Left ventricle myocardium superior (tissue), 1 donor: ENCODE measurements at places on chromosomes 2 and 18. TPM values are rescaled to one million over a fixed set of nuclear protein-coding genes. Genes with fewer than 3 reads are reported as not detected.

- DNase-seq, result no peak
Observed at GRCh38 chr2:201532686-201533304, 81.3 kb downstream of the STRADB start.

Gene HNRNPLL
- total RNA-seq, result 27.0 TPM

GRCh38 chr2:175036582-175037018 is 31.4 kb upstream of the CHN1 start:
- DNase-seq, result no peak

DNA sequence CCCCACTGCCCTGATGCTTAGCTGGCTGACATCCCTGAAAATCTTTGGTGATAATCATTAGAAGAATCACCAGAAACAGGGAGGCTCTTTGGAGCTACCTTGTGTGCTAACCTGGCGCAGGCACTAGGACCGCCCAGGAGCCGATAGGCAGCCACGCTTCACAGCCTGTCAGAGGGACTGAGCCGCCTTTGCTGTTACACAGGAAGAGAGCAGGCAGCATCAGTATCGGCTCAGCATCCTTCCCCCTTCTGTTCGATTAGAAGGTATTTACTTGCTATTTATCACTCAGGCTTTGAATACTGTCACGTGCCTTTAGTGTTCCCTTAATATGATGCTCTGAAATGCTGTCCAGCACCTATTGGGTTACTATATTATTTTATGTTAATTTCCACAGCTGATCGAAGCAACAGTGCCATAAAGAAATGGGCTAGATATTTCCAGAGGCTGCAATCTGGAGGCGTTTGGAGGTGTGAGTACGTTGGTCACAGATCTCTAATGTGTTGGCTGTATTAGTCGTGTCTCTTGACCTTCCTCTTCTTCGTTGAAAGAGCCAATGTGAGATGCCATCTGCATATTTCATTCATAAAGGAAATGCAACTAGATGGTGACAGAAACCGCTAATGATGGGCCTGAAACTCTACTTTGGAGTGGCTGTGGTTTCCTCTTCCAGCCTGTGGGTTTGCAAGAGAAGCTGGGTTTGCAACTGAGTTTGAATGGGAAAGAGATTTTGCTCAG is 110.4 kb upstream of the RAB27B start:
- no peak for DNase-seq

GRCh38 chr2:45121236-45121927 is 112.1 kb upstream of the SIX2 start:
- DNase-seq, result no peak

Gene TUBB8B
- total RNA-seq, result not detected

Gene GPAT2
- total RNA-seq, result 5.5 TPM

Gene STARD6
- not detected for total RNA-seq

DNA sequence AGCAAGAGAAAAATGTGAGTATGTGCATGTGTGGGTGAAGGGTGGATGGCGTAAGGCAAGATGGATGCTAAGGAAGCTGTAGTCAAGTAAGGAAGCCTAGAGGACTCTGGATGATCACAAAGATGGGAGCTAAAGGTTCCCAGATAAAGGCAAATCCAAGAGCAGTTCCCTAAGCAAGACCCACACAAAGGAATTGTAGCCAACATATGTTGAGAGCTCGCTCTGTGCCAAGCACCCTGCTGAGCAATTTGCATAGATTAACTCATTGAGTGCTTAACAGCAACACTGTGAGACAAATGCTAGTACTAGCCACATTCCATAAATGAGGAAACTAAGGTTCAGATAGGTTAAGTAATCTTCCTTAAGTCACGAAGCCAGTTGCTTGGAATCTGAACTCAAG is 132.6 kb downstream of the C1D start:
- DNase-seq, result no peak

- no peak for DNase-seq
Observed at GRCh38 chr2:106978647-106979046, 92.7 kb upstream of the ST6GAL2 start.

Gene EML6
- total RNA-seq, result 0.59 TPM

Gene NCL
- total RNA-seq, result 241 TPM

Gene SLC20A1
- total RNA-seq, result 10.8 TPM

GRCh38 chr2:15845294-15845693 is 95.1 kb upstream of the MYCN start:
- no peak for DNase-seq

Gene CCDC178
- 0.55 TPM for total RNA-seq

GRCh38 chr2:159755788-159756187 is 42.2 kb downstream of the CD302 start:
- no peak for DNase-seq

DNA sequence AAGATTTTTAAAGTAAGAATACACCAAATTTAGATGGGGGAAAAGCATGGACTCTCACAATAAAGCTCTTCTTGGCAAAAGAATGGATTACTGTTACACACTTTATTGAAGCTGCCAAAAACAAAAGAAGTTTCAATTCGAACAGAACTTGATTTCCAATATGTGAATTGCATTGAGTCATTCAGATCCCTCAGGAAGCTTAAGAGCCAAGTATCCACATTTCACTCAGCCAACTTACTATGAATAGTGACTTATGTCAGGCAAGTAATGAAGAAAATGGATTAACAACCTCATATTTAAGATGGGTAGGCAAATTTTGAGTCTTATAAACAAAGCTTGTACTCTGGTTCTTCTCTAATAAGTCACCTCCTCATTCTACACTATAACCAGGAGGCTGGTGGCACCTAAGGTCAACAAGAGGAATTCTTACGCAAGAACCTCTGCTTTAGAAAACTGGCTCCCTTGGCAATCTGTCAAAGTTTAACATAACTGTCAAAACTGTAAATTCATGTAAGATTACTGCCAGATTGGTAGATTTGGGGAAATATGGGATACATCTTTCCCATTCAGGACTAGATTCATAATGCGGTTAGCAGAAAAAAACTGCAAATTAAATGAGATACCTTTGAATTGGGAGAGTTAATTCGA is 6.0 kb downstream of the HADHA start:
- no peak for DNase-seq
